ENCODE measurements at places on chromosomes 6 and 20.

DNA sequence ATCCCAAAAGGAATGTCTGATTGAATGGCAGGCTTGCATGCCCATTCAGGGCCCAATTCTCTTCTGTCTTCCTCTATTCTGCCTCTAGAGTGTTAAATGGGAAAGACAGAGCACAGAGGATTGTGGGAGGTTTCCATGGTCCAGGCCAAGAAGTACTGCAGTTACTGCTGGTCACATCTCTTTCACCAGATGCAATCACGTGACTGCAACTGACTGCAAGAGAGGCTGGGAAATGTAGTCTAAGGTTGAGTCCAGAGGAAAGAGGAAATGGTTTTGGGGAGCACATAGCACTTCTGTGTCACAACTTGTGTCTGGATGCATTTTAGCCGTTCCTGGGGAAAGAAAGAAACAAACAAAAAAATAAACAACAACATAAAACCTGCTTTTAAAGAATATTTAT lies 336.4 kb upstream of the BTBD3 start:
- DNase-seq: no peak

- no peak for DNase-seq
Observed at GRCh38 chr6:667253-667927, 10.5 kb upstream of the HUS1B start.

GRCh38 chr20:61322151-61322865 lies 70.2 kb downstream of the CDH4 start:
- no peak for DNase-seq

GRCh38 chr6:45504947-45505346 lies 127.2 kb upstream of the SUPT3H start:
- no peak for DNase-seq

- no peak for DNase-seq
Observed at GRCh38 chr6:128241216-128241615, 279.2 kb downstream of the PTPRK start.

GRCh38 chr6:137884149-137884909 lies 17.3 kb downstream of the TNFAIP3 start:
- DNase-seq: no peak

GRCh38 chr6:2765166-2765895 lies at the start of gene WRNIP1:
Gene WRNIP1, plus strand, starts transcription at chr6:2765393. Its CDS starts 230 bp downstream, at chr6:2765623.
- peak; percentile 97 for DNase-seq

- no peak for DNase-seq
Observed at GRCh38 chr6:21005816-21006570, 471.7 kb downstream of the CDKAL1 start.

DNA sequence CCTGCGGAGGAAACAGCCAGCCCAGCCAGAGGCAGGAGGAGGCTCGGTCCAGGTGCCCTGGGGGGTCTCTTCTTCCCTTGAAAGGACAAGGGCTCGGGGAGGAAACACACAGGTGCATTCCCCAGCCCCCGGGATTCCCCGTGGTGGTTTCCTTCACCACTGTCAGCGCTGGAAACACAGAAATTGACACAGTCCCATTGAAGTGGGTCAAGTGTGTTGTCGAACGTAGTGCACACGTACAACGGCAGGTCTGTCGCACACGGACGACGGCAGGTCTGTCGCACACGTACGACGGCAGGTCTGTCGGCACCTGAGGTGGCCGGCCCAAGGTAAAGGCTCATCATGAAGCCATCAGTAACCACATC lies 80.9 kb downstream of the DLL1 start:
- no peak for DNase-seq

DNA sequence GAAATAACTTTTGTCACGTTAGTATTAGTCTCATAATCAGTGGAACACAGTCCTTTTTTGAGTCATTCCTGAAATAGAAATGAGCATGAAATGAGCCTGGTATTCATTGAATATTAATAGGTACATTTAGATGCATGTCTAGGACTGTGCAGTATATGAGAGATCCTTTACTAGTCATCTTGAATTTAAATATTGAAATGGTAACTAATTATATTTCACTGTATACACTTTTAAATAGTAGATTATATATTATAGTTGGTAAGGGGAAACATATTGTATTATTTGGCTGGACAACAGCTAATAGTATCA lies 59.4 kb downstream of the RSPO3 start:
- DNase-seq: no peak

- no peak for DNase-seq
Observed at GRCh38 chr6:97669191-97670031, 386.4 kb upstream of the MMS22L start.

DNA sequence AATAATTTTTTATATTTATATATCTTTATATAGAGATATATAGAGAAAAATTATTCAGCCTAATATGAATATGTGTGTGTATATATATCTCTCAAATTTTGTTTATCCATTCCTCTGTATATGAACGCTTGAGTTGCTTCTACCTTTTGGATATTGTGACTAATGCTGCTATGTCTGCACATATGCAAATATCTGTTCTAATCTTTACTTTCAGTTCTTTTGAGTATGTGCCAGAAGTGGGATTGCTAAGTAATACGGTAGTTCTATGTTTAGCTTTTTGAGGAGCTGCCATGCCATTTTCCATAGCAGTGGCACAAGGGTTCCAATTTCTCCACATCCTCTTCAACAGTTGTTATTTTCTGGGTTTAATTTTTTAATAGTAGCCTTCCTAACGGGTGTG lies 72.8 kb upstream of the CEP85L start:
- DNase-seq: no peak

- no peak for DNase-seq
Observed at GRCh38 chr20:6838181-6838826, 70.8 kb downstream of the BMP2 start.

- DNase-seq: no peak
Observed at GRCh38 chr6:152093711-152094110, 286.2 kb downstream of the ESR1 start.

GRCh38 chr6:114764866-114765265 lies 422.0 kb upstream of the HS3ST5 start:
- no peak for DNase-seq

- DNase-seq: no peak
Observed at GRCh38 chr20:33069673-33070072, 9.8 kb upstream of the BPIFB4 start.

- no peak for DNase-seq
Observed at GRCh38 chr6:1606780-1607515, 2.8 kb upstream of the FOXC1 start.

GRCh38 chr6:115411756-115412155 lies 648.9 kb downstream of the FRK start:
- DNase-seq: no peak

DNA sequence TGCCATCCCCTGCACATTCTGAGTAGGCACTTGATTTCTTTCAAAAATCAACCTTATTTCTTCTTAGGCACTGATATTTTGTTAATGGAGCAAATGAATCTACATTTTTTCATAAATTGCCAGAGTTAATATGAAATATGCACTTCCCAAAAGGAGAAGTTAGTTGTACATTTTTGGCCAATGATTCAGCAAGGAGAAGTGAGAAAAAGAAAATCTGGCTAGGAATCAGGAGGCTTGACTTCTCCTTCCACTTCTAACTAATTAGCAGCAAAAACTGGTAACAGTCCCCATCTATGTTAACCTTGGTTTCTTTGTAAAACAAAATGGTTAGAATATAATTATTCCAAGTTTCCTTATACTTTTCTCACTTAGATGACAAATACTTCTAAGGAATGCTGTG lies 7.0 kb upstream of the DSE start:
- no peak for DNase-seq

DNA sequence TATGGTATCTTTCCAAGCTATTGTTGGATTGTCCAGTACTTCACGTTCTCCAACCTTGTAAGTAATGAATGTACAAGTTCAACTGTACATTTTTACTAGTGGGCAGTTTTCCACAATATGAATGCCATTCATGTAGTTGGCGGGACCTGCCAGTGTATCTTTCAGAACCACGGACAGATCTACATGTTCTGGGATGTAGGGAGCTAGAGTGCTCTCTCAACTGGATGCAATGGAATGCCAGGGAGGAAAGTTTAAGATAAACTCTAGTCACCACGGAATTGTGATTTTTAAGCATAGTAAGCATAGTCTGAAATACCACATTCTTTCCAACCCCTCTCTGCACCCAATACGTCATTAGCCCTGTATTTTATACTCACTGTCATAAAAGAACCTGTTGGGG lies 21.5 kb upstream of the HLA-C start:
- DNase-seq: no peak

DNA sequence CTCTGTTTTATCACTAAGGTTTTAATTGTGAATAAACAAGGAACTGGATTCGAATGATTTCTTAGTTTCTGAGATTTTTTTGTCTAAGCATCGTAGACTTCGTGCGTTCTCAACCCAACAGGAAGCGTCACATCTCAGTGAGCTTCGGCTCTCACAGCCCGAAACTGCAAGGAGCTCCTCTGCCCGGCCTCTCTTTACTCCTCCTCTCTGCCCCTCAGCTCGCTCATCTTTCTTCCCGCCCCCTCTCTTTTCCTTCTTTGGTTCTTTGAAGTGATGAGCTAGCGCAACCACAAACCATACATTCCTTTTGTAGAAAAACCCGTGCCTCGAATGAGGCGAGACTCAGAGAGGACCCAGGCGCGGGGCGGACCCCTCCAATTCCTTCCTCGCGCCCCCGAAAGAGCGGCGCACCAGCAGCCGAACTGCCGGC lies 480 bp upstream of the NT5E start:
- peak; percentile 39 for DNase-seq

DNA sequence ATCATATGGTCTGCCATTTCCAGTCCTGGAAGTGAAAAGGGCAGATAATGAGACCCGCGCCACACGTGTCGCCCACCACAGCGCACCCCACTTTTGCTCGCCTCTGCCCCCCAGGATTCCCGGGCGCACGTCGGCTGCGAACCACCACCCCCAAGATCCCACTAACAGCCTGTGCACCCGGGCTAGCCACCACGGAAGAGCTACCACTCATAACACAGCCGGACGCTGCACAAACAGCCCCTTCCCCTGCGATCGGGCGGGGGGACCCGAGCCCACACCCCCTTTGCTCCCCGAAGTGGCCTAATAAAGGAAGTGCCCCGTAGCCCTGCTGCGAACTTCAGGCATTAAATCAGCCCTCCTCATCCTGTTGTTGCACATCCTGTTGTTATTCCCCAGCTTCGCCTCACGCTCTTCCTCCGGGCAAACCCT lies 506 bp downstream of the CITED2 start:
- DNase-seq: no peak

DNA sequence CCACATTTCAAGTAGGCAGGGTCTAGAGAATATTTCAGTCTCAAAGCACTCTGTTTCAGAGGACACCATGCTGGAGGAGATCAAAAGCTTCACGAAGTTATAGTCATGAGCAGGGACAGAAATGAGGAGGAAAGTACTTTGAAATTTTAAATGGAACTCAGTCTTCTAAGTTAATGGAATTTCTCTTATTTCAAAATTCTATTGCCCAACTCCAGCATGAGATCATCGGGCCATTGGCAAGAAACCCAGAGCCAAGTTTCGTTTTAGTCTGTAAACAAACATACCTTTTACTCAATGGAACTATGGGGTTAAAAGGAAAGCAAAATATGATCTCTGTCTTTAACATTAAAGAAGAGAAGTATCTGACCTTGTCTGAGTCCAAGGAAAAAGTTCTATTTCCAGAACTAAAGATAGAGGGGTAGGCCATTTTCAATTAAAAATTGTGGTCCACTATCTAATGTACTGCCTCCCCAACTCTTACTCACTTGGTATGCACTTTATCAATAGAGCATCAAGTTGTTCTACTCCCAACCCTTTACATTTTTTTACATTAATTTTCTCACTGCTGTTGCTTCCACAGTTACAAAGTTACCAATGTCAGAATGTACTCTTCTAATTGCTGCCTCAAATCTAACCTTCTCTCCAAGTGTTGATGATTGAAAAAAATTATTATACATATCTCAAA lies 235.3 kb upstream of the NRSN1 start:
- no peak for DNase-seq

GRCh38 chr6:96836631-96837080 lies 621 bp downstream of the GPR63 start:
- no peak for DNase-seq

DNA sequence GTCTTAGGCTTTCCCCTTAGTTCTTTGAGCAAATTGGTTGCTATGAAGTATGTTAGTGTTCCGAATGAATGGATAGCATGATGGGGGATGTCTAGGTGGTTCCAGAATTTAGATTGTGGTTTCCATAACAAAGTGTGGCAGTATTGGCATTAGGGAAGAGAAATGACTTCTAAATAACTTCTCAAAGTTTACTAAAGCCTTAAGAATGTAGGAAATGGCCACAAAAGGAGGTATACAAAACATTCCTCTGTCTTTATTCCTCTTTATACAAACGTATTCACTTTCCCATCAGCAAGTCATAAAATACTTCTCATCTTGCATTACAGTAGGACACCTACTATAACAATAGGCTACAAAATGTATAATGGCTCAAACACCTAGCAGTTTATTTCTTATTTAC lies 279.6 kb downstream of the ESR1 start:
- no peak for DNase-seq

DNA sequence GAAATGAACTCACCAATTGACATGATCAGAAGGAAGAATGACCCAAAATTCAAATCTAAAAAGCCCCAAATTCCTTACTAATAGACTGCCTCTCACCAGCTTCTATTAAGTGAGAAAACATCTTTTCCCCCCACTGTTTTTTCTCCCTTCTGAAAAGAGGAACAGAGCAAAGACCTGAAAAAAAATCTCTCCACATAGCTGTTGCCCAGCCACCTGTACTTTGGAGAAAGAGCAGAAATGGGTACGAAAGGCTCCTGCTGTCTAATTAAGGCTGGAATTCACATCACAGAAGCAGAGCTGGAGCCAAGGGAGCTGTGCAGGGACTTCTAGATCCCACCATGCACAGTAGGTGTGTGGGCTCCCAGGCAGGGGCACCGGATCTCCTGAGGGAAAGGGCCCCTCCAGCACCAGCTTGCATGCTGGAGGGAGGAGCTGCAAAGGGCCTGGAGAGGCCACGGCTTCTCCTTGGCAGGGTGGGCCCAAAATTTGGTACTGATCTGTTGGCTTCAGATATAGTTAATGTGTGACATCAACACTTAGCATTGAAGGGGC lies 73.2 kb upstream of the DUSP22 start:
- no peak for DNase-seq

All from CD4-positive, alpha-beta T cell (primary cell).